ENCODE measurements at places on chromosomes 7 and 10.
A peak's percentile ranks its signal among the peaks of the same experiment; 100 is the strongest.

DNA sequence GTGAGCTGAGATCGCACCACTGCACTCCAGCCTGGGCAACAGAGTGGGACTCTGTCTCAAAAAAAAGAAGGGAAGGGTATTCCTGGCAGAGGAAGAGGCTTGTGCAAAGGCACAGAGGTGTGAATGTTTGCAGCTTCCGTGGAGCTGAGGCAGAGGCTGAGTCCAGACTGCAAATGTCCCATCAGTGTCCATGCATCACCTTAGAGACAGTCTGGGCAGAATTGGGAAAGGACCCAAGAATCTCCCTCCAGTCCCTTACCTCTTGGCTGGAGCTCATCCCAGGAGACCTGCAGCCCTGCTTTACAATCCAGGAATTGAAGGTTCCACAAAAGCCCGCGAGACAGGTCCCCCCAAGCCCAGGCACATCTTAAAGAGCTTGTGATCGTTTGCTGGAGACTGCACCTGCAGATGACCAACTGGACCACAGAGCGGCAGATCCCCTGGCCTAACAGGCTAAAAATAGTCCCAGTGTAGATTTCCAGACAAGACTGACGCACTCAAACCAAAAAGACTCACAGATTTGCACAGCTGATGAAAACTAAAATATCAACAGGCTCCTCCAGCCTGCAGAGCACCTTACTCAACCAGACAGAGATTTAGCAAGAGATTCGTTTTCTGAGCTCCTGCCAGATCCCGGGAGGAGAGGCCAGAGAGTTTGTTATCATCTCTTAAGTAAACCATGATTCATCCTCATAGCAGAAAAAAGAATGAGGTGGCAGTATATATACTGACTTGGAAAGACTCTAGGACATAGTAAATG lies 22.9 kb upstream of the NANOS1 start:
- no peak for DNase-seq

DNA sequence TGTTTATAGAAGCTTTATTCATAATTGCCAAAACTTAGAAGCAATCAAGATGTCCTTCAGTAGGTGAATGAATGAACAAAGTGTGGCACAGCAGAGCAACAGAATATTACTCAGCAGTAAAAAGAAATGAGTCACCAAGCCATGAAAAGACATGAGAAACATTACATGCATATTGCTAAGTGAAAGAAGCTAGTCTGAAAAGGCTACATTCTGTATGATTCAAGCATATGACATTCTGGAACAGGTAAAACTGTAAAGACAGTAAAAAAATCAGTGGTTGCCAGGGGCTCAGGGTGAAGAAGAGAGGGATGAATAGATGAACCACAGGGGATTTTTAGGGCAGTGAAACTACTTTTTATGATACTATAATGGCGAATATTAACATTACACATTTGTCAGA lies 80.9 kb upstream of the APBB1IP start:
- no peak for DNase-seq

DNA sequence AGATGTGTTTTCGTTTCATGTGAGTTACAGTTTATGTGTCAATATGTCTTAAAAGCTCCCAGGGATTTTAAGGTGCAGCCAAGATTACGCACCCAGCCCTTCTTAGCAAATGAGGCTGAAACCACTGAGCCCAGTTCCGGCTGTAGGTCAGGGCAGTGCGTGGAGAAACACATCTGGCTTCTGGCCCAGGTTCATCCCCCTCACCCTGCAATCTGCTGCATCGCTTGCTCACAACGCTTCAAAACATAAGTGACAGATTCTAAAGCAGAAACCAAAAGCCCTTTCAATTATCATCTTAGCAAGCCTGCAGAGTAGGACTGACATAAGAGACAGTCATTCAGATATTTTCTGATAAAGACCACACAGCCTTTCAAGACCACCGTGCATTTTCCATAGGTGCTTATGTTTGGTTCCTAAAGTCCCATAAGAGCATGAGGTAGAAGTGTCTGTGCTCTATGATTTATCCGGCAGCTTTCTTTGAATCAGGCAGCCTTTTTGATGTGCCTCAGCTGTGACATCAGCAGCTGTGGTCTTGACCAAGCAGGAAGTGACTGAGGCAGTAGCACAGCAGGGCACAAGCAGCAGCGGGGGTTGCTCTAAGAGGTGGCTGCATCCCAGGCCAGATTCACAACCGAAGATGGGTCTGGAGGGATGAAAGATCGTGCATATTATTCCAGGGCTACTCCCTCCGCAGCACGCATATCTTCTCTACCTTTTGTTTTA lies 72.1 kb upstream of the LYZL2 start:
- DNase-seq, result no peak

DNA sequence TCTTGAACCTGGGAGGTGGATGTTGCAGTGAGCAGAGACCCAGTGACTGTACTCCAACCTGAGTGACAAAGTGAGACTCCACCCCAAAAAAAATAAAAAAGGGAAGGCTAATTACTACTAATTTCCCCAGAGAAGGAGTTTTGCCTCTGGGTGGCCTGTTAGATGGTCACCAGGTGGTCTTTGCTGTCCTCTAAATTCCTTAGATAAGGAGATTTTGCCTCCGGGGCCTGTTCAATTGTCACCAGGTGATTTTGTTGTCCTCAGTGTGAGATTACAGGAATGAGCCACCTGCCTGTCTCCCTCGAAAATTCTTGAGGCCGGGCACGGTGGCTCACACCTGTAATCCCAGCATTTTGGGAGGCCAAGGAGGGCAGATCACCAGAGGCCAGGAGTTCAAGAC lies 24.4 kb upstream of the ZMIZ2 start:
- no peak for DNase-seq

- DNase-seq, result no peak
Measured at GRCh38 chr10:53978301-53978700, 822.7 kb downstream of the PCDH15 start.

GRCh38 chr10:129642427-129642826 lies 175.4 kb downstream of the MGMT start:
- no peak for DNase-seq

- DNase-seq, result no peak
Measured at GRCh38 chr7:153682628-153683027, 369.6 kb upstream of the DPP6 start.

DNA sequence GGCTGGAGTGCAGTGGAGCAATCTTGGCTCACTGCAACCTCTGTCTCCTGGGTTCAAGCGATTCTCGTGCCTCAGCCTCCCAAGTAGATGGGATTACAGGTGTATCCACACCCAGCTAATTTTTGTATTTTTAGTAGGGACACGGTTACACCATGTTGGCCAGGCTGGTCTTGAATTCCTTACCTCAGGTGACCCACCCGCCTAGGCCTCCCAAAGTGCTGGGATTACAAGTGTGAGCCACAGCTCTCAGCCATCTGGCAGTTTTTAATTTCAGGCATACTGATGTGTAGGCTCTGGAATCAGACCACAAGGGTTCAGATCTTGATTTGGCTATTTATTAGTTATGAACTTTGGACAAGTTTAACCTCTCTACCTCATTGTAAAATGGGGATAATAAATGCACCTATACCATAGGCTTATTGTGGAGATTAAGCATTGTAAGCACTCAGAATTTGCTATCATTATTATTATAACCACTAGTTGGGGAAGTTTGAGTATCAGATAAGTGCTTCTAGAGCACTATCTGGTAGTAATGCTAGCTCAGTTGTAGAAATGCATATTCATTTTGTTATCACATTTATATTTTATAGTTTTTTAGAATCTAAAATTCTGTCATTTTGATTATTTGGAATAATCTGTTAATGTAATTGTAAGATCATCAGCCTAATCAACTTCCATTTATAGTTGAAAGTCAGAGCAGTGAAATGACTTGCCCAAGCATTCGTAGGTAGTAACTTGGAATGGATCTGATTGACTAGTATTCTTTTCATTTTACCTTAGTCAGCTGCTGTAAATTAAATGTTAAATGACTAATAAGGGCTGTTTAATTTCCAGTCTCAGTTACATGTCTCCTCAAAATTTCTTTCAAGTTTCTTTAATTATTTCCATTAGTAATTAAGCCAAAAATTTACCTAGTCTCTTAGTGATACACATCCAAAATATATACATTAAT lies 22.5 kb downstream of the KMT2E start:
- no peak for DNase-seq

GRCh38 chr10:132608511-132609195 lies 71.1 kb downstream of the INPP5A start:
- DNase-seq, result no peak

DNA sequence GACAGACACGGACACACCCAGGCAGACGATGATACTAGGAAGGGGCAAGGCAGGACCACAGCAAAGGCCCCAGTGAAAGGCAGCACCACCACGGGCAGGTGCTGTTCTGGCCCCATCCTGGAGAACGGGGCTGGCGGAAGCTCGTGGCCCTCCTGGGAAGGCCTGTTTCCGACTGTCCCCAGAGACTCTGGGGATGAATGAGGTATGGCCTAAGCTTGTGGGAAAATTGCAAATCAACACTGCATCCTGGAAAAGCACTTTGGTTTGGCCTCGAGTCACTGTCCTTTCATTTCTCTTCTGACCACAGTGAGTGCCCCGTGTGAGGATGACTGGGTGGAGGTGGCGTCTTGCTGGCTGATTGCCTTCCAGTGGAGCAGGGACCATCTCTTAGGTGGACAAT lies 81.6 kb upstream of the ANLN start:
- DNase-seq, result no peak

DNA sequence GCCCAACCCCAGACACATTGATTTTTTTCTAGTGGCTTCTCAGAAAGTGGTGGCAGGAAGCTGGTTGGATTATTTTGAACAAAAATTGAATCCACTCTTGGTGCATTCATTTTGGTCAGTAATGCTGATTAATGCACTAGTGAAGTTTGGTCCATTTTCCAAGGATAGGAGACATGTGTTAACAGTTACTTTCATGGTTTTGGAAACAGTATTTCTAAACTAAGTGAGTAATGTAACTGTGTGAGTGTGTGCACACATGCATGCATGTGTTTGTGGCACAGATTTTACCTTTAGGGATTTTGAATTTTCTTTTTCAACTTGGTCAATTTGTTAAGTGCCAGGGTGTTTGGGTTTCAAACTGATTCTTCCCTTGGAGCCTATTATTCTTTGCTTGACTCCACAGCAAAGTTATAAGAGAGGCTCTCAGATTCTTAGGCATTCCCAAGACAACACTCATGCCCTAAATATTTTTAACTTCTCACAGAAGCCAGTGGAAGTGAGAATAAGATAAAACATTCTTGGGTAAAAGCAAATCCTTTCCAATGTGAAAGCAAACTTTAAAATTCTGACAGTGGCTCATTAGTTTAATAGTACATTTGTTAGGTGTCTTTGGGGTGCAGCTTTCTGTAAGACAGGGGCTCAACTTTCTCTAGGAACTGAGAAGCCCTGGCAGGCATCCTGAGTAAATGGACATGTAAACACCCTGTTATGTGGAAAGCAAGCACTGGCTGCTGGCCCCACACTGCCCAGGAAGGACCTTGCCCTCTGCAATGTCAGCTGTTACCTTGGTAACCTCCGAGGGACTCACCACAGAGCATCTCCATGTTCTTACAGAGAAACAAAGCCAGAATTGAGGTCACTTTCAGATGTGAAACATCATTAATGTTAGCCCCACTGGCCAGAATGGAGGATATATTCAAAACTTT lies 68.4 kb downstream of the ASAH2B start:
- no peak for DNase-seq

DNA sequence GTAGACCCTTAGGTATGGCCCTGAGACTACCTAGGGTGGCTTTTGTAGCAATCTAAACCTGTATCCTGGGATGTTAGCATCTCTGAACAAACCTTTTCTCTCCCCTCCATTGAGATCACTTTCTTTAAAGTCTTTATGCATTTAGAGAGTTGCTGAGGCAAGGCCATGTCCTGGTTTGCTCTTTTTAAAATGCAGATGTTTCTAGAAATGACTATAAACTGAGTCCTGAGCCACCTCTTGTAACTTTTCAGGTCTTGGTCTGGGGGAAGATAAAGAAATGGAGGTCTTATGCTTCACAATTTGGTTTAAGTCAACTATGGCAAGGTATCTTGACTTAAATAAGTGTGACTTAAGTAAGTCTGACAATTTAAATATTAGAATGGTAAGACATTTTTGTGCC lies 78.0 kb downstream of the AUTS2 start:
- DNase-seq, result no peak

GRCh38 chr7:1912593-1913465 lies 242.8 kb downstream of the ELFN1 start:
- no peak for DNase-seq

DNA sequence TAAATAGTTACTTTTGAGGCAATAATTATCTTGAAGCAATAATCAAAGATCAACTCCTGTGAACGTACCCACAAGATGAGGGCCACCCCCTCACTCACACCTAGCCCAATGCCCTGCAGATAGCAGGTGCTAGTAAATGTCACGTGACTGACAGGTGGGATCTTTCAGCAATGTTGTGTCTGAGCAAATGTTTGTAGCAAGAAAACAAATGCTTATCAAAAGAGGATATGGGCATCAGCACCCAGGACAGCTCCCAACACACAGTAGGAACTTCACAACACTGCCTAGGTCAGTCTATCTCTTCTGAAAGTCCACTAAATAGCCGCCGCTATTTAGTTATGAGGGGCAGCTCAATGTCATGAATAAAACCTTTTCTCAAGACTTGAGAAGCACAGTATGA lies 120.8 kb upstream of the PDLIM1 start:
- DNase-seq, result no peak

- no peak for DNase-seq
Measured at GRCh38 chr7:78688376-78688775, 765.1 kb downstream of the MAGI2 start.

DNA sequence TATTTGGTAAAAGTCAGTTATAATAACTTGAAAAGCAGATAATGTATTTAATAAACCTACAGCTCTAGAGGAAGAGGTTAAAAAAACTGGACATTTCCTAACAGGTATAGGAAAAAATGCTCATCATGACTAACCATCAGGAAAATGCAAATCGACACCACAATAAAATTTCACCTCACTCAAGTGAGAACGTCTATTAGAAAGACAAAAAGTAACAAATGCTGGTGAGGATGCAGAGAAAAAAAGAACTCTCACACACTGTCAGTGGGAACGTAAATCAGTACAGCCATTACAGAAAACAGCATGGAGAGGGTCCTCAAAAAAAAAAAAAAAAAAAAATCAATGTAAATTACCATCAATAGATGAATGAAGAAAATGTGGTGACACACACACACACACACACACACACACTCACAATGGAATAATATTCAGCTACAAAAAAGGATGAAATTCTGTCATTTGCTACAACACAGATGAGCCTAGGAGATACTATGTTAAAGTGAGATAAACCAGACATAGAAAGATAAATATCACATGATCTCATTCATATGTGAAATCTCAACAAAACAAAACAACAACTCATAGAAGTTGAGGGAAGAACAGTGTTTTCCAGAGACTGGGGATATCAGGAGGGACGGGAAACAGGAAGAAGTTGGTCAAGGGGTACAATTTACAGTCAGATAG lies 20.1 kb downstream of the EPC1 start:
- DNase-seq, result no peak

GRCh38 chr10:68280758-68281157 lies 48.8 kb upstream of the ATOH7 start:
- no peak for DNase-seq

- no peak for DNase-seq
Measured at GRCh38 chr7:17242504-17242903, 55.9 kb upstream of the AHR start.

- peak; percentile 6 for DNase-seq
Measured at GRCh38 chr7:97342512-97342911, 225.0 kb downstream of the SDHAF3 start.

- DNase-seq, result no peak
Measured at GRCh38 chr7:2248984-2249694, 7.1 kb downstream of the NUDT1 start.

GRCh38 chr7:155738652-155739537 lies 73.4 kb downstream of the SHH start:
- peak; percentile 74 for DNase-seq

GRCh38 chr7:23960361-23960760 lies 250.3 kb downstream of the STK31 start:
- no peak for DNase-seq

- no peak for DNase-seq
Measured at GRCh38 chr7:31108097-31108657, 56.1 kb downstream of the ADCYAP1R1 start.

All from NCI-H1092 (cell line).